ENCODE measurements at places on chromosomes 7 and 10.

- DNase-seq = no peak
These were observed 13.2 kb downstream of the CWF19L1 start for GRCh38 chr10:100254191-100254590.

DNA sequence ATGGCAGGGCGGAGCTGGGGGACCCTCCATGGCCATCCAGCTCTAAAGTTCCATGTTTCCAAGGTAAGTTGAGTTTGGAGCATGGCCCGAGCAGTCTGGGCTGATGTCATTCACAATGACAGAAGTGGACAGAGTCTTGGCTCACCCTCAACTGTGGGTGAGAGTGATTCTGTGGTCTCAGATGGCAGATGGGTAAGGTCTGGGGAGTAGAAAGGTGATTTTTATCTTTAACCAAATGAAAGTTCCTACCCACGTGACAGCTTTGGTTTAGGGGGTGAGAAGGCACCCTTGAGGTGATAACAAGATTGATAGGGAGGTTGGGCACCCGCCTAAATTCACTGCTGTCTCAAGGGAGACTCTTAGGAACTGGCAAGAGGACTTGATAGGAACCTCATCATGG, 57.6 kb upstream of the PDZD8 start:
- no peak for DNase-seq

GRCh38 chr7:46133751-46134150, 212.7 kb upstream of the IGFBP3 start:
- DNase-seq = no peak

- DNase-seq = no peak
These were observed 58.9 kb upstream of the NUPR2 start for GRCh38 chr7:56174875-56175760.

- no peak for DNase-seq
These were observed 38.8 kb downstream of the TBXAS1 start for GRCh38 chr7:139867847-139868246.

GRCh38 chr10:121595806-121596688, 2.2 kb downstream of the FGFR2 start:
- no peak for DNase-seq

DNA sequence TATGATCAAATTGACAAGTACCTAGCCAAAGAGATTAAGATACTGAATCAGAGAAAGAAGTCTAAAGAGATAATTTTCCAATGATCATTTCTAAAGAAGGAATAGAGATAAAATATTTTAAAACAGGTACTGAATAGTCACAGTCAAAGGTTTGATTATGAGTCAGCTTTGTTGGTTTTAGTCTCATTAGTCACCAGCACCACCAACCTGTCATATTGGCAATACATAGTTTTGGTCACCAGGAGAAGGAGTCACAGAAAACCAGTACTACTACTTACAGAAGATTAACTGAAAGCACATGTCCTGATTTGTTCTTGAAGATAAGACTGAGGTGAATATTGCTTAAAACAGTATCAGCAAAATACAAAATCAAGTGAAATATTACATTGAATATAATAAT, 34.6 kb downstream of the ZEB1 start:
- DNase-seq = no peak

- no peak for DNase-seq
These were observed 48.4 kb upstream of the CYTH3 start for GRCh38 chr7:6320791-6321190.

GRCh38 chr7:137081321-137082093, 213.1 kb downstream of the CHRM2 start:
- no peak for DNase-seq

DNA sequence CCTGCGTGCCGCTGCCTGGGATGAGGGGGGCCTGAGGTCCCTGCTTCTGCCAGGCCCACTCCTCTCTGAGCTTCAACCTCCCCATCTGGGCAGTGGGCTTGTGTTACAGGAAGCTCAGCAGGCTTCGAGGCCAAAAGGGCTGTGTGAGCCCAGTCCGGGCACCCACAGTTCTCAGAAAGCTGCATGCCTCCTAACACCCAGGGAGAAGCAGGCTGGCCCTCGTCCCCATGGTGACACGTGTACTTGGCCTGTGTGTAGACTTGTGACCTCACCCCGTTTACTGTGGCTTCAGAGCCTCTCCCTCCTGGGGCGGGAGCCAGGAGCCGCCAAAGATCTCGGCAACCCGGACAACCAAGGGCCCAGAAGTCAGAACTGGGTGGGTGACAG, 2.2 kb upstream of the GRIFIN start:
- DNase-seq = no peak

GRCh38 chr7:80859272-80859970, 59.4 kb downstream of the SEMA3C start:
- DNase-seq = no peak

DNA sequence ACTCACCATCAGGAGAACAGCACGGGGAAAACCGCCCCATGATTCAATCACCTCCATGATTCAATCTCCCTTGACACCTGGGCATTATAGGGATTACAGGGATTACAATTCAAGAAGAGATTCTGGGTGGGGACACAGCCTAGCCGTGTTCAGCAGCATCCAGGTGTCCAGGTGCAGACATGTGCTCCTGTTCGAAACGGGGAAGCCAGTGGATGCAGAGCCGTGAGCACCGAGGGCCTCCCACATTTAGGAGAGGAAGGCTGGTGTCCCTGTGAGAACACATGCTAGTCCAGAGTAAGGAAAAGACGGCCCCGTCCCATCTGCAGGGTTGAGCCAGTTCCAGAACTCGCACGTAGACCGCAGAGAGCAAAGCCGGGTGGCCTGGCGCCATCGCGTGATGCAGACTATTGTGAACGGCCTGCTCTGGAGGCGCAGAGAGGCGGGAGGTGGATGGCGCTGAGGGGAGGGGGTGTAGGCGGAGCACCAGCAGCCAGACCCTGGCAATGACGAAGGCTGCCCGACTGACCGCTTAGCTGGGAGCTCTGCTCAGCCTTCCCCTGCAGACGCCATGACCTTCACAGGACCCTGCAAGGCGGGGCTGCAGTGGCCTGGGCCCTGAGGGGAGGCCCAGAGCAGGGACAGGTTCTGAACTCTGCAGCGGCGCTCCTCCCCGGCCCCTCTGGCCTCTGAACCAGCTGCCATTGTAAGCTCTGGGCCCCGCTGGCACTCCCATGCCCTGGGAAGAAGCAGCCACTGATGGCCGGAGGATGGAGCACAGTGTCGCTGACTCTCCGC, 141.6 kb upstream of the TCERG1L start:
- no peak for DNase-seq

- DNase-seq = no peak
These were observed 200.2 kb upstream of the PHYHIPL start for GRCh38 chr10:58976254-58976653.

GRCh38 chr10:8301831-8302230, 247.3 kb downstream of the GATA3 start:
- no peak for DNase-seq

DNA sequence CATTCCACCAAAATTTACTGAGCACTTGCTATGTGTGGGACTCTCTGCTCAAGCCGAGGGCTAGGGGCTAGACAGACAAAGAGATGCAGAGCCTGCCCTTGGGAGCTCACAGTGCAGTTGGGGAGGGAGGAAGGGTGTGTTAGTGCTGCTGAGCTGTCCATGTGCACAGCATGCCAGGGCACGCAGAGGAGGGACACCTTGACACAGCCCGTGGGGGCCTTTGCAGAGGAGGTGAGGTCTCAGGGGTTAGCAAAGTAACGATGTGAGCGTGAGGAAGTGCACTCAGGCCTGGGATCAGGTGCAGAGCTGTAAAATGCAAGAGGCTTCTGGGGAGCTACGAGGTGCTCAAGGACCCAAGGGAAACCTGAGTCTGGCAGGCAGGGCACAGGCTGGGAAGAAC, 16.3 kb downstream of the PRKCQ start:
- no peak for DNase-seq

DNA sequence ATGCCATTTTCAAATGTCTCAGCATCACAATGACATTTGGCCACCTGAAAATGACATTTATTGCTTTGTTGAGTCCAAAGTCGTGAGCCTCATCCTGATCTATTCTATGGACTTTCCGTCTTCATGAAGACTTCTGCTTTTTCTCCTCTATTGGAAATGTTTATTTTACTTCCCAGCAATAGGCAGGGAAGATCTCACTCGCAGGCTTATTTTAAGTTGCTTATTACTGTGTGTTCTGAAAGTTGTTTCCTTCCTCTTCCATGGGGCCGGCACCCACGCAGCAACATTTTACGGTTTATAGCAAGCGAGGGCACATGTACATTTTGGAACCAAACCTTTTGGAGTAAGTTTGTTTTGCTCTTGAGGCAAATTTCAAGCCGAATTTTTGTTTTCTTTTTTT, 221.0 kb upstream of the KLF6 start:
- DNase-seq = no peak

- DNase-seq = no peak
These were observed 210.0 kb downstream of the WDR37 start for GRCh38 chr10:1266033-1266802.

- no peak for DNase-seq
These were observed 18.9 kb upstream of the RAMP3 start for GRCh38 chr7:45138433-45139267.

- no peak for DNase-seq
These were observed 15.8 kb downstream of the TSPAN12 start for GRCh38 chr7:120842121-120842621.

GRCh38 chr7:11415101-11415500, 416.9 kb downstream of the THSD7A start:
- no peak for DNase-seq

- DNase-seq = no peak
These were observed 376.3 kb downstream of the INHBA start for GRCh38 chr7:41326616-41327015.

GRCh38 chr7:7208520-7208919, 26.2 kb downstream of the C1GALT1 start:
- no peak for DNase-seq

DNA sequence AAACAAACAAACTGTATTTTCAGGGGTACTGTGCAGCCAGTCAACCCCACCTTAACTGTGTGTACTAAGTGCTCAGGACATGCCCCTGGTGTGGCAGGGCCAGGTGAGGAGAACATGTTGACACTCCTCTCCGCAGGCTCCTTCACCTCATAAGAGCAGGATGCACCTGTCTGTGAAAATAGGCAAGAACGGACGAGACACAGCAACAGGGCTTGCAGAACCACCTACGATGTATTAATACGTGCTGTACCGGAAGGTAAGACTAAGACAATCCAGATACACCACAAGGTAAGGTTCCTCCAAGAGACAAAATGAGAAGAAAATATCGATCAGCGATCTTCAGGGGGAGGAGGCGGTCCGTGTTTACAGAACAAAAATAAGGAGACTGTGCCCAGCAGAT, 65.8 kb upstream of the CAMK2B start:
- DNase-seq = no peak

DNA sequence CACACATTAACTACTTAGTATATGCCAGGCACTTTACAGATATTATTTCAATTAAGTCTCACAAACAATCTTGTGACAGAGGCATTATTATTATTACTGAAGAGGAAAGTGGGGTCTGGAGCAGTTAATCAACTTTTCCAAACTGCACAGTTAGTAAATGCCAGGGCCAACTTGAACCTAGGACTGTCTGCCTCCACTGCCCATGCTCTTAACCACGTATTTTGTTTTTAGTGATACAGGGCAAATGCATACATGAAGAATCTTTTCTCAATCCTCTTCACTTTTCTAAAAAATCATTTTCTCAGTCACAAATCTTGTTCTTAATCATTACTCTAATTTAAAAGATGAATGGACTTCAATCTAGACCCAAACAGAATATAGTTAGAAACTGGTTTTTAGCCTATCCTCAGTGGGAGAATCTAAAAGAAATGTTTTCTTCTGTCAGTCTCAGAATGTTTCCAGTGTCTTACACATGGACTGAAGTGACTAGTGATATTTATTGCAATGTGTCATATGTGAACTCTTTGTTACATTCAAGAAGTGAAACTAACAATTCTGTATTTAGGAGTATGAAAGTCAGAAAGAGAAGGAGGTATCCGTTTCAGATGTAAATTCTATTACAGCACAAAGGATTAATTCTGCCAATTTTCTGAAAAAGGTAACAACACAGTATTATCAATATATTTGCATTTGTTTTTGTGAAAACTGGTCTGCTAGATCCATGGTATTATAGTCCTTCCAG, 55.5 kb upstream of the CCNJ start:
- no peak for DNase-seq

- DNase-seq = no peak
These were observed 59.5 kb downstream of the ST8SIA6 start for GRCh38 chr10:17394854-17395253.

DNA sequence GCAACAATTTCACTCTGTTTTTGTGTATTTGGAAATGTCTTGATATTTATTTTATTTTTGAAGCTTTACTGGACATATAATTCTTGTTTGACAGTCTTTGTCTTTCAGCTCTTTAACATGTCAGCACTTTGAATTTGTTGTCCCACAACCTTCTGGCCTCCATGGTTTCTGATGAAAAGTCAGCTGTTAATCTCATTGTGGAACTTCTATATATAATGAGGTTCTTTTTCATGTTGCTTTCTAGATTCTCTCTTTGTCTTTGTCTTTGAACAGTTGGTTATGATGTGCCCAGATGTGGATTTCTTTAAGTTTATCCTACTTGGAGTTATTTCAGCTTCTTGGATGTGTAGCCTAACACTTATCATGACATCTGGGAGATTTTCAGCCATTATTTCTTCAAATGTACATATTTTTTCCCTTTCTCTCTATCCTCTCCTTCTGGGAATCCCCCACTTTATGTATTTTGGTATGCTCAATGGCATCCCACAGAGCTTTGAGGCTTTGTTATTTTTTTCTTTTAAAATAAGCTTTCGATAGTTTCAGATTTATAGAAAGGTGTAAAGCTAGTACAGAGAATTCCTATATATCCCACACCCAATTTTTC, 9.5 kb upstream of the LMTK2 start:
- DNase-seq = no peak

DNA sequence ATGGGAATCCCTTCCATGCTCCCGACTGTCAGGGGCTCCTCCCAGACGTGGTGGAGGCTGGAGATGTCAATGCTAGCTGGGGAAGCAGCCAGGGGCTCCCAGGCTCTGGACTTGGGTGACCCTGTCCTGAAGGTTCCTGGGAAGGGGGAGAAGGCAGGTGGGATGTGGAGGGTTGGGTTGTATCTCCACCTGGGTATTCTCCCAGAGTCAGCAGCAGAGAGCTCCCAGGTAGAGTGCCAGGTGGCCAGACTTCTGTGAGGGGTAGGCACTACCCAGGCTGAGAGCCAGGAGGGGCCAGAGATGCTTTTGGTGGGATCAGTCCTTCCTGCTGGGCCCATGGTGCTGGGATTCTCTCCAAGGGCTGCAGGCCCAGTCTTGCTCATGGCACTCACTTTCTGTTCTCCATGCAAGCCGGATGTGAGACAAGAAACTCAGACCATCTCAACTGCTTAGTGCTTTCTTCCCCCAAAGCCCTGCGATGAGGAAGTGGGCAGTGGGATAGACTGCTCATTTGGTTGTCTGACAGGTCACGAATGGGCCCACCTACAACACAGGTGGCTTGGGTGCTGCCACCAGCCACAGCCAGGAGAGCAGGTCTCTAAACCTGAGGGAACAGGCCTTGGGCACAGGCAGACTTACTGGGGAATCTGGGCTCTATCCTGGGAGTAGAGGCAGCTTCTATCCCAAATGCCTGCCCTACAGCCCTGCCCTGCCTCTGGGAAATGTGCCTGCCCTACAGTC, 52.5 kb upstream of the CAMK2B start:
- DNase-seq = no peak

Data from thymus (tissue), 14 donors.